ENCODE measurements at places on chromosomes 5 and 9.

GRCh38 chr9:89375191-89375760 lies 57.0 kb downstream of the SECISBP2 start:
- DNase-seq = no peak

- no peak for DNase-seq
Measured at GRCh38 chr9:121763131-121763530, 111.7 kb downstream of the DAB2IP start.

- no peak for DNase-seq
Measured at GRCh38 chr5:180381428-180381827, 28.3 kb upstream of the GFPT2 start.

- DNase-seq = no peak
Measured at GRCh38 chr5:72035831-72036230, 71.4 kb upstream of the MAP1B start.

- no peak for DNase-seq
Measured at GRCh38 chr9:99693888-99694287, 127.8 kb upstream of the NR4A3 start.
